CD4-positive, alpha-beta T cell treated with Interleukin-6 at 100 ng/mL for 8 hours (primary cell): ENCODE measurements at places on chromosomes 6 and 20.
A peak's percentile ranks its signal among the peaks of the same experiment; 100 is the strongest.

GRCh38 chr6:16198061-16198705, 40.2 kb upstream of the GMPR start:
- DNase-seq: no peak

DNA sequence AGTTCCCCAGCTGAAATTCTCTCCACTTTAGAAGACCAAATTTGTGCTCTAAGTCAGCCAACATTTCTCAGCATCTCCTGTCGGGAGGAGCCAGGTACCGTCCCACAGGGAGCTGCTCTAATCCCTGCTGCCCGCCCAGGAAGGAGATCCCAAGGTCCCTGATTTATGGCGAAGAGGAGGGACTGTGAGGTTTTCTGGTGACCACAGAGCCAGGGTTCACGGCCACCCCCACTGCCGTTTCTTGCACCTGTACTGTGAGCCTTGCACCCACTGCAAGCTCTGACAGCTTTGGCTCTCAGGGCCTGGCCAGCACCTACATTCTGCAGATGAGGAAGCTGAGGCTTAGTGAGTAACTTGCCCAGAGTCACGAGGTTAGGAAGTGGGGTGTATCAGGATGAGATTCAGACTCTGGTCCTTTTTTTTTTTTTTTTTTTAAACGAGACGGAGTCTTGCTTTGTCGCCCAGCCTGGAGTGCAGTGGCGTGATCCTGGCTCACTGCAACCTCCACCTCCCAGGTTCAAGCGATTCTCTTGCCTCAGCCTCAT, 34.9 kb downstream of the FOXC1 start:
- DNase-seq: no peak

GRCh38 chr6:44985006-44985405, 343.1 kb upstream of the RUNX2 start:
- DNase-seq: no peak

DNA sequence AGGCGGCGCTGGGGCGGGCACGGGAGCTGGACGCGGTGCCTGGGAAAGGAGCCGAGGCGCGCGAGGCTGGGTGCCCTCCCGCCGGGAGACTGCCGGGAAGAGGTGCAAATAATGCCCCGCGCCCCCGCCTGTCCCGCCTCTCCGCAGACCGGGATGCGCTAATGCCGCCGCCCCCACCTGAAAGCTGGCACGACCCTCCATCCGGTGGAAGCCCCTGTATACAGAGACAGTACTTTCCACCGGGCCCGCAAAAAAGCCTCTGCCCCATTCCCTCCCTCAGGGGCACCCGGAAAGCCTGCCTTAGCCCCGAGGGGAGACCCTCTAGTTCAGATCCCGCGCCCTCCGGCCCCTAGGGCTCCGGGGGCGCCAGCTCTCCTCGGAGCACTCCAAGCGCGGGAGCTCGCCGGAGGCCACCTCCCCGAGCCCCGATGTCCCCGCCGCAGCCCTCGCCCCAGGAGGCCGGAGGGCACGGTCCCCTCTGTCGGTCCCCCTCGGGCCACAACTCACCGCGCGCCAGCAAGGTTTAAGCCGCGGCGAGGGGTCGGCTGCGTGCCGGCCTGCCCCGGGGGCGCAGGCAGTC, 1.2 kb downstream of the GRM4 start:
- DNase-seq: no peak

- peak; percentile 76 for DNase-seq
These were observed 44.9 kb upstream of the ID1 start for GRCh38 chr20:31560094-31560745.

DNA sequence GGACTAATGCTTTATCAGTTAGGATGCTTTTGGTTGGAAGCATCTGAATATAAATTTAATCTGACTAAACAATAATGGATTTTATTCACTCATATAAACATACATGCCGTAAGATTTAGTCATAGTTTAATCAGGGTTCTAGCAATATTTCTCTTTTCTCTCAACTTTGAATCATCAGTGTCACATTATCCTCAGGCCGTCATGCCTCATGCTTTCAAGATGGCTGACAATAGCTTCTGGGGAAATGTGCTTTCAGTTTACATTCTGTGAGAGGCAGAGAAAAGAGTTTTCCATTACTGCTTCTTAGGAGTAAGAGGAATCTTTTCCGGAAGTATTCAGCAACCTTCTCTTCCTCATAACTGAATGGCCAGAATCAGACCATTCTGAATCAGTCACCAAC, 162.2 kb downstream of the GJA1 start:
- no peak for DNase-seq

DNA sequence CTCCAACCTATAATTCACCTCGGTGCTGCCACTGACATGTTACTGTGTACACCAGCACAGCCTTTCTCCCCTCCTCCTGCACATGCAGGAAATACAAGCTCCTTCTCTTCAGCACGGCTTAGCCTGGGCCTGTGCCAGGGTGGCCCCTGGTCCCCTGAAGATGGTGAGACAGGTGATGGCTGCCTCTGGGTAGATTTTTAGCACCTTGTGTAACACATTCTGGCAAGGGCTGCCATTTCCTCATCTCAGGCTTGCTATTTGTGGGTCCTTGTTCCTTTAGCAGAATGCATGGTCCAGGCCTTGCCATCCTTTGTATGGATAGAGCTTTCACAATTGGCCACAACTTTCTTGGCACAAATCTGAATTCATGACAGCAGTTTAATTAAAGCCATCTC, 151.3 kb downstream of the CDC5L start:
- no peak for DNase-seq

DNA sequence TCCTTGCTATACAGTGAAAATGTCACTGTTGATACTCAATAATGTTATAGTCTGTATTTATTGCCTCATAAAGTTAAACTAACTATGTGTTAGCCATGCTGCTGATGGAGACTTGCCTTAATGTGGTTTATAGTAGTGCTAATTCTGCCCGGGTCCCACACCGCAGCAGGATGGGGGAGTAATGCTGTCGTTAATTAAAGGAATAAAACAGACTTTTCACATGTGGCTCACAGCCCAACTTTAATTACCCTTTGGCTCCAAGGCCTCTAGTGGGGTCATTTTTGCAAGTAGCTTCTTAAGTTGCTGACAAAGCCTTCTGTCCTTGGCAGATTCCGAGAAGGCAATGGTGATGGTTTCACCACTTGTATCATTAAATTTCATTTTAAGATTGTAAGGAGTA, 634.3 kb downstream of the TBC1D32 start:
- no peak for DNase-seq

DNA sequence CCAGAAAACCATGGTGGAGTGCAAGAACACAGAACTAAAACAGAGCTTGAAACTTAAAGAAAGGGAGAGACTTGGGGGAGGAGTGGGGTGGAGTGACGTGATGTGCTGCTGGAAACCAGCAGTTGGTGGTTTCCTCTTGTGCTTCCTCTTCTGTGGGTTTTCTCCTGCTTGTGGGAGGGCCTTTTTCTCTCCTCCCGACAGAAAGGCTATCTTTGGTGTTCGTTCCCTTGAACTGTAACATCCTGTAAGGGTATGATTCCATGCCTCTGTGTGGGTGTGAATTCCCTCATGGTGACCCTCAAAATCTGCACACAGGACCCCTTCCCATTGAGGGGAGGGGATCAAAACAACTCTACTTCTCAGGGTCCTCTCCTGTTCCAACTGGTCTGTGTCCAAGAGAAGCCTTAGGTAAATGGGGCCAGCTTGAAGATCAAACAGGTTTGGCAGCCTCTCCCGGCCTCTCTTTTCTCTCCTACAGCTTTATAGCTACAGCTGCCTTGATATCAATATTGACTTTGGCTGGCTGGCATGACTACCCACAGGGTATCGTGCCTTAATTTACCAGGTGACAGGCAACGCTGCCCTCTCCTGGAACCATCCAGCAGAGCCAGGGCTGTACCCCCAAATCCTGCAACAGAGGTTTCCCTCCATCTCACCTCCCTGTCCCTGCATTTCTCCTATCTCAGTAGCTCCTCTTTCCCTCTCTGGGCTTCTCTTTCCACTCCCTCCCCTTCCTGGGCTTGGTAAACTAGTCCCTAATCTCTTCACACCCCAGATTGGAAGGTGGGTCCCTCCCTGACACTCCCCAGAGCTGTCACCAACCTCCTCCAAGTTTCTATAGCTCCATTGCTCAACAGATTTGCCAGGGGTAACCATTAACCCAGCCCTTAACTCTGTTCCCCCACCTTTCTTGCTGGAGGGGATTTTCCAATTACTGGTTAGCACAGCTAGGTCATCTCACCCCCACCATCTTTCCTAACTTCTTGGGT, 1.5 kb upstream of the MSH5 start:
- DNase-seq: peak; percentile 77

GRCh38 chr6:57089265-57089664, 723 bp upstream of the ZNF451 start:
- no peak for DNase-seq

GRCh38 chr6:150919938-150920337, 54.4 kb downstream of the MTHFD1L start:
- DNase-seq: no peak

DNA sequence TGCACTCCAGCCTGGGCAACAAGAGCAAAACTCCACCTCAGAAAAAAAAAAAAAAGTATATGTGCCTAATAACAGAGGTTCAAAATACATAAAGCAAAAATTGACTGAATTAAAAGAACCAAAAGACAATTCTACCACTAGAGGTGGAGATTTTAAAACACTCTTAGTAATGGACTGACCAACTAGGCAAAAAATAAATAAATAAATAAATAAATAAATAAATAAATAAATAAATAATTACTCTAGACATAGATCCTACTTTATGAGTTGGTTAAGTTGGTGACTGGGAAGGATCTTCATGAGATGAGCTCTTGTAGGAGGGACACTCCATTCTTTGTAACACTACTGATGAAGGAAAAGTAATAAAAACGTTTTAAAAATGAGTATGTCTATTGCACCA, 113.9 kb downstream of the SGK1 start:
- DNase-seq: no peak

GRCh38 chr20:1177680-1178079, 7.1 kb downstream of the TMEM74B start:
- DNase-seq: no peak

GRCh38 chr6:51459958-51460357, 627.5 kb downstream of the PKHD1 start:
- no peak for DNase-seq

DNA sequence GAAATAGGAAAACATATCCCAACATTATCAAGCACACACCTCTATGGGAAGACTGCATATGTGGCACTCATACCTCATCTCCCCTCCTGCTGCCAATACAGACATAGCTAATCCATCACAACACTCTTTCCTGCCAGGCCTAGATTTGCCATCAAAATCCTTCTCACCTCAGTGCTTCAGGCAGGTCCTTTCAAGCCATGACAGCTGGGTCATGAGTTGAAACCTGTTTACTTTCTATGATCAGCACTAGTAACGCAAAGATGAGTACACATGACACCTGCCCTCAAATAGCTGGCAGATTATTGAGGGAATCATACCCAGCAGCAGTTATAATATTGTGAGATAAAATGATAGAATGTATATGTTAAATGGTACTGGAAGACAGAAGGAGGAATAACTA, 183.1 kb downstream of the AIG1 start:
- no peak for DNase-seq

DNA sequence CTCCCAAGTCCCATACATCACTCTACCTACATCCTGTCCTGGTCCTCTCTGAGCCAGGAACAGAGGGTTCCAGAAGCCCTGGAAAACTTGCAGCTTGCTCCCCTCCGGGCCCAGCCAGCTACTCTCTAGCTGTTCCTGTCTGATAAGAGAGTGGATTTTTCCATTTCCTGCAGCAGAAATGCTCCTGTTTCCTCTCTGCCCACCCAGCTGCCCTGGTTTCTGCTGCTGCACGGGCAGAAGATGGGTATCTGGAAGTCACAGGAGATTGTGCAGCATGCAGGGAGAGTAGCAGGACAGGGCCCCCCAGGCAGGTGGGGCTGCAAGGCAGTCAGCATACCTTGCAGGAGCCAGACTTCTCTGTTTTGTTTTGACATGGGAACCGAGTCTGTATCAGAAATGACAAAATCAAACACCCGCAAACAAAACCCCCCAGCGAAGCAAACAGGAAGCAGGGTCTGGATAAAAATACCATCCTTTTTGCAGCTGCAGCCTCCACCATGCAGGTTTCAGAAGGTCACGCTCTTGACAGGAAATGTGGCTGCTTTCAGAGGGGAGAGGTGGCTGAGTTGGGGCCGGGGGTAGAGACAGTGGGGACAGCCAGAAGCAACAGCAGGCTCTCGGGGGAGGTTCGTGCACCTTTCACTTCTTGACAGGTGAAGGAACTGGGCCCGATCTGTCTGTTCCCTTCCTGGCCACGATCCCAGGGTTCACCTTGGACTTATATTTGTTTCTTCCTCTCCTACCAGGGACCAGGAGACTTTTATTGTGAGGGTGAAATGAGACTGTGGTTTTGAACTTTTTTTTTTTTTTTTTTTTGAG, 50.8 kb upstream of the FAM83D start:
- peak; percentile 75 for DNase-seq

DNA sequence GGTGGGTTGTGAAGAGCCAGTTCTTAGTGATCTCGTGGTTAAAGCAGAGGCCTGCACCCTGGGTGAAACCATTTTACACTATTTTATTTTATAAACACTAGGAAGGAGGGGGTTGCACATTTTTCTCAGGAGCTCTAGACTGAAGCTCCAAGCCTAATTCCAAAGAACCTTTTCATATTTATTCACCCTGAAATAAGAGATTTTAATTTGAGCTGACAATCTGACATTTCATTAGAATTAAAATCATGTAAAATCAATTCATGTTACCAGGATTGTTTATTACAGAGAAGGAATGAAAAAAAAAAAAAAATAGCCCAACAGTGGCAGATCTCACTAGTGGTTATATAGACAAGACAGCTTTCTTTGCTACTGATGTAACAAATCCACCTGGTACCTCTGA, 222.5 kb upstream of the SOX4 start:
- DNase-seq: no peak

- no peak for DNase-seq
These were observed 81.7 kb downstream of the PLG start for GRCh38 chr6:160783741-160784140.

DNA sequence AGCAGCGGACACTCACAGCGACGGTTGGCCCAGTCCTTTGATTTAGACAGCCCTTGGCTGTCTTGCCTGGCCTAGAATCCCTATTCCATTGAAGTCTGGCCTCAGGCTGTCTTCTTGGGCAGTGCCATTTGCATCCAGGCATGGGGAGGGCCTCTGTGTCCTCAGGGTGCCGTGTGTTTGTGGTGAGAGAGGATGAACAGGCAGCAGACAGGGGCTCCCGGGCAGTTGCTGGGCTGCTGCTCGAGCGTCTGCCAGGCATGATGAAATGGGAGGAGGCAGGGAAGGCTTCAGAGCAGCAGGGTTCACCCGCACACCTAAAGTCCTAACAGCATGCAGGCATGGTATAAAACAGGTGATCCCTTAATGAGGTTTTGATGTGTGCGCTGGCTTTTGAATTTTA, 126.9 kb downstream of the SOBP start:
- no peak for DNase-seq

DNA sequence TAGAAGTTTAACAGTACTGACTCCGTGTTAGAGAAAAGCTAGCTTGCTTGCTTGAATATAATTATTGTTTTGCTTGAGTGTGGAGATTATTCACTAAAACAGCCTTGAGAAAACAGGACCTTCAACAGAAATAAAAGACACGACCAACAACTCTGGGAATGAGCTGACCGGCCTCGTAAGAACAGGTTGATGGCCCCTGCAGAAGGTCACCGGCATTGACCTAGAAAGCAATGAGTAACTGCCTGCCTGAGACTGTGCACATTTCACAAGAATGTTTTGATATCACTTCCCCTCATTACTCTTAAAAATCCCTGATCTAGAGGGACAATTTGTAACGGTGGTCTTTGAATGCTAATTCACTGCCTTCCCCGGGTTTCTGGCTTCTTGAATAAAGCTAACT, 49.4 kb downstream of the SEL1L2 start:
- DNase-seq: no peak
